Pancreas (tissue), 10 donors: ENCODE measurements at places on chromosomes 12 and 14. TPM values are rescaled to one million over a fixed set of nuclear protein-coding genes. Genes with fewer than 3 reads are reported as not detected.

GRCh38 chr14:85416771-85417170, 113.2 kb upstream of the FLRT2 start:
- no peak overlapping the region for H3K27ac ChIP-seq
- H3K27me3 ChIP-seq = no peaks in the 10 kb centered on the region
- H3K4me1 ChIP-seq = no peaks in the 10 kb centered on the region
- no peak overlapping the region for H3K4me3 ChIP-seq
- no peaks in the 10 kb centered on the region for H3K36me3 ChIP-seq
- no peak for DNase-seq

GRCh38 chr14:89810101-89810500, 144.4 kb downstream of the EFCAB11 start:
- DNase-seq = no peak
- H3K4me3 ChIP-seq = no peak overlapping the region
- no peaks in the 10 kb centered on the region for H3K36me3 ChIP-seq
- H3K27ac ChIP-seq = no peak overlapping the region

DNA sequence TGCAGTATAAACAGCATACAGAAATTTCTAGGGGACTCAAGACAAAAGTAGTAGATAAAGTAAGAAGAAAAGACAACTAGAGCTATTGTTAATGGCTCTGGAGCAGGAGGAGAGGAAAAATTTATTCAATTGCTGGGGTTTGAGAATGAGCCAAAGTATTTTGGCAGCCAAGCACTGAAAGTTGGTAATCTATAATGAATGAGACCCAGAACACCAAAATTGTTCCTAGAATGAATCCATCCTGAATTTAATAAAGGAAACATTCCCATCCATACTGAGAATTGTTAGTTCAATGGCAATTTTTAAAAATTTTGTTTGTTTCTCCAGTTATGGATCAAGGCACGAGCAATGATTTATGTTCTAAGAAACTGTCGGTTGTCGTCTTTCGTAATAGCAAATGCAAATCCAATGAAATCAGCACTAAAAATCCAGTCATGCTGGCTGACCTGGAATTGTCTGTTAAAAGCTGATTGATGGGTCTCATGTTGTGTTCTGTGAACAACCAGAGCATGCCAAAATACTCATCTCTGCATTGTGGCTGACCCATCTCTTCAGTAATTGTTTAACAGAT, 170.9 kb upstream of the LMNTD1 start:
- no peaks in the 10 kb centered on the region for H3K27me3 ChIP-seq
- no peak for DNase-seq
- no peak overlapping the region for H3K27ac ChIP-seq
- no peak overlapping the region for H3K4me3 ChIP-seq
- H3K4me1 ChIP-seq = no peaks in the 10 kb centered on the region
- no peaks in the 10 kb centered on the region for H3K36me3 ChIP-seq

- H3K27me3 ChIP-seq = no peaks in the 10 kb centered on the region
- no peaks in the 10 kb centered on the region for H3K36me3 ChIP-seq
- DNase-seq = no peak
- H3K27ac ChIP-seq = no peak overlapping the region
- no peaks in the 10 kb centered on the region for H3K4me1 ChIP-seq
Measured at GRCh38 chr12:131223791-131224225, 270.1 kb downstream of the ADGRD1 start.

- no peak overlapping the region for H3K4me3 ChIP-seq
- H3K4me1 ChIP-seq = no peaks in the 10 kb centered on the region
- DNase-seq = no peak
- no peaks in the 10 kb centered on the region for H3K27me3 ChIP-seq
- H3K27ac ChIP-seq = no peak overlapping the region
Measured at GRCh38 chr14:73168274-73168673, 32.0 kb downstream of the PSEN1 start.

- H3K27ac ChIP-seq = no peak overlapping the region
- no peaks in the 10 kb centered on the region for H3K27me3 ChIP-seq
- no peaks in the 10 kb centered on the region for H3K4me1 ChIP-seq
- no peaks in the 10 kb centered on the region for H3K36me3 ChIP-seq
- DNase-seq = no peak
- no peak overlapping the region for H3K4me3 ChIP-seq
Measured at GRCh38 chr14:92527721-92528120, 14.1 kb downstream of the RIN3 start.

- no peak overlapping the region for H3K4me3 ChIP-seq
- H3K27ac ChIP-seq = no peak overlapping the region
- no peaks in the 10 kb centered on the region for H3K36me3 ChIP-seq
- DNase-seq = no peak
- H3K27me3 ChIP-seq = no peaks in the 10 kb centered on the region
Measured at GRCh38 chr12:123077298-123078119, 73.4 kb downstream of the PITPNM2 start.

DNA sequence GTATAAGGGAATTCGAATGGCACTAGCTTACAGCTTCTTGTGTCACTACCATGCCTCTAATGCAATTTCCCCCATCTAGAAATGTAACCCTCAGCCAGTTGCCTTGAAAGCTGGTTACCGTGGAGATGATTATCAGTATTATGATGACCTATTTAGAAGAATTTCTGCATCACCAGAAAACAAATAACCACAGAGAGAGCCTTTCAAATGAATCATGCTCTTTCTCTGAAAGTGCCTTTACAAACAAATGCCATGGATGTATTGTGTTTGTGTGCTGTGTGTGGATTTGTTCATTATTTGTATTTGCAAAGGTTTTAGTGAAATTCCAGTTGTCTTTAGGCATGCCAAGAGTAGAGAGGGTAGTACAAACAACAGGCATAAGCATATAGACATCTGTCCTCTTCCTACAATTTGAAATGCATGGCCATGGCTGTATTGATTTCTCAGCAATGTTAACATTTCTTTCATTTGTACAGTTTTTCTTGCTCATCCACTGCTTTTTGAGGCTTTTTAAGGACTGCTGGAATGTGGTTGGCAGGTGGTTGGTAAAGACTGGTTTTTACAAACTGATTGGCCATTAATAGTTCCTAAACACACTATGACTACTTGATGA, 266.5 kb downstream of the PAWR start:
- H3K27me3 ChIP-seq = peaks cover 3% of the 10 kb centered on the region
- H3K4me1 ChIP-seq = peaks cover 5% of the 10 kb centered on the region
- DNase-seq = no peak
- no peak overlapping the region for H3K4me3 ChIP-seq
- H3K27ac ChIP-seq = no peak overlapping the region
- no peaks in the 10 kb centered on the region for H3K36me3 ChIP-seq

DNA sequence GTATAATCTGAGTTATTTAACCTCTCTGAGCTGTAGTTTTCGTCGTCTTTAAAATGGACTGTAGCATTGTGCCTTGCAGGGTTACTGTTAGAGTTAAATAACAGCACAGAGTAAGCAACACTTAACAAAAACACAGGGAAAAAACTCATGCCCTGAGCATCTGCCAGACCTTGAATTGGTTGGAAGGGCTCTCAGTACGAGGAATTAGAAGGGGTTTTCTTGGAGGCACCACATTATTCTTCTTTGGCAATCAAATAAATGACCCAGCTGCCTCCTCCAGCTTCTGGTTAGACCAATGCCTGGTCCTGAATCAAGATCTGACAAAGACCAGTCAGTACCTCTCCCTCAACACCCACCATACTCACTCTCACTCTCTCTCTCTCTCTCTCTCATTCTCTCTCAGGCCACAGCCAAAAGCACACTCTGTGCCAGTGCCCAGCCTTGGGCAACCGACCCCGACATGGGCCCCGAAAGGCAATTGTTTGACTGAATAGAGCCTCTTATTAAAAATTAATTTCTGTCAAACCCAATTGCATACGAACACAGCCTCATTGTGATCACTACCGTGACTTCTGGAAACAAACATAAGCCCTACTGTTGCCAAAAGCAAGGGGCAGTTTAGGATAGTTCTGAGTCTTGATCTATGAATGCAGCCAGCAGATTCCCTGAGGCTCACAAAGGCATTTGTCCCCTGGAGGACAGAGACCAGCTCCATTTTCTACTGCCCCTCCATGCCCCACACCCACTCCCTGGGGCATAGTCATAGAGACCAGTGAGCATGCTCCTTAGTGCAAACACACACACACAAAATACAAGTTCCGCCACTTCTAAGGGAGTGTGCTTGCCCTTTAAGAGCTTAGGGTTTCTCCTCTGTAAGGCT, 23.9 kb downstream of the DUSP6 start:
- no peak for DNase-seq
- H3K27ac ChIP-seq = no peak overlapping the region
- H3K4me3 ChIP-seq = no peak overlapping the region
- peaks cover 6% of the 10 kb centered on the region for H3K4me1 ChIP-seq
- no peaks in the 10 kb centered on the region for H3K27me3 ChIP-seq

GRCh38 chr12:57724003-57724935, 14.3 kb downstream of the AGAP2 start:
- H3K27ac ChIP-seq = no peak overlapping the region
- H3K4me3 ChIP-seq = no peak overlapping the region
- no peaks in the 10 kb centered on the region for H3K4me1 ChIP-seq
- DNase-seq = no peak

The LBHD2 gene
- not detected for total RNA-seq

DNA sequence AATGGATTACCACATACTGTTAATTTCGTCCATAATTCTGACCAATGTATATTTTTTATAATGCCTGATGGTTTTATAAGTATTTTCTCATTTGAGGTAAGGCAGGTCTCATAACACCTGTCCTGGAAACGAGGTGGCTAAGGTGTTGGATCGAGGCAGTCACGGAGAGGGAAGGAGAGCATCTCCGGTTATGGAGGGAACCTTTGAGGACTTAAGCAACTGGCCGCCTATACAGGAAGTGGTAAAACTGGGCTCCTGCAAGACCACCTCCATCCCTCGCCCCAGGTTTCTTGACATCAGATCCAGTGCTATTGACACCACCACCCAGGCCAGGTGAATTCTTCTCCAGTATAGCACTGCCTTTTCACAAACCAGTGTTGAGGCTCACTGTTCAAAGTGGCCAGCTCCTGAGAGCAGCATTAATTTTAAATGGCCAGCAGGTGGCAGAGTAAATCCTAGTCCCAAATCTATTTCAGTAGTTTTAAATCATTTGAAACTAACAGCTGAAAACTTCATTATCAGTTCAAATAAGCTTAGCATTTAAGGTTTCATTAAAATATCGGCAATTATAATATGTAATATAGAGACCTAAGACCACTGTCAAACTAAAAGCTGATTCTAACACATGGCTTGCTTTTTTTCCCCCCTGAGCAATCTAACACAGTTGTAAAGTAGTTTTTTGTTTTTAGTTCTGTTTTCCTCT, 100.8 kb downstream of the PPM1A start:
- H3K4me1 ChIP-seq = no peaks in the 10 kb centered on the region
- no peaks in the 10 kb centered on the region for H3K36me3 ChIP-seq
- H3K27ac ChIP-seq = no peak overlapping the region
- H3K4me3 ChIP-seq = no peak overlapping the region
- no peak for DNase-seq
- H3K27me3 ChIP-seq = no peaks in the 10 kb centered on the region

- H3K4me1 ChIP-seq = no peaks in the 10 kb centered on the region
- H3K4me3 ChIP-seq = no peak overlapping the region
- H3K27ac ChIP-seq = no peak overlapping the region
Measured at GRCh38 chr12:124087266-124088051, 114.4 kb downstream of the ZNF664 start.

DNA sequence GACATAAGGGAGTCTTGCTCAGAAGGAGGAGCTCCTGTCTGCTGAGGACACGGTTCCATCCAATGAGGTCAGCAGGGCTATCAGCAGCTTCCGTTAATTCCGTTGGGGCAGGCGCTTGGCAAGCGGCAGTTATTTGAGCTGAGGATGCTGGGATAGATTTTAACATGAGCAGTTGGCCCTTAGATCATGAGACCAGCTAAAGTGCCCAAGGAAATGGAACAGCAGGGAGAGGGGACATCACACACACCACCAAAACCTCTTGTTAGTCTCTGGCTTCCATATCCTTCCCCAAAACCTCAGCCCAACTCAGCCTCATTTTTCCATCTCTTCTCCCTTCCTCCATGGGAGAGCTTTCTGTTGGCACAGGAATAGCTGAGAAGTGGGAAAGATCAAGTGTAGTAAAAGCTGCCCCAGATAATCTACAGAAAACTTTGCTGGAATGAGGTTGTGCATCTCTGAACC, 138.7 kb upstream of the PZP start:
- no peak for DNase-seq
- H3K27ac ChIP-seq = no peak overlapping the region
- H3K4me3 ChIP-seq = no peak overlapping the region
- H3K27me3 ChIP-seq = no peaks in the 10 kb centered on the region

- no peaks in the 10 kb centered on the region for H3K27me3 ChIP-seq
- no peak overlapping the region for H3K27ac ChIP-seq
- no peaks in the 10 kb centered on the region for H3K4me1 ChIP-seq
- no peak for DNase-seq
- no peak overlapping the region for H3K4me3 ChIP-seq
Measured at GRCh38 chr14:77849711-77850110, 49.8 kb downstream of the ADCK1 start.

DNA sequence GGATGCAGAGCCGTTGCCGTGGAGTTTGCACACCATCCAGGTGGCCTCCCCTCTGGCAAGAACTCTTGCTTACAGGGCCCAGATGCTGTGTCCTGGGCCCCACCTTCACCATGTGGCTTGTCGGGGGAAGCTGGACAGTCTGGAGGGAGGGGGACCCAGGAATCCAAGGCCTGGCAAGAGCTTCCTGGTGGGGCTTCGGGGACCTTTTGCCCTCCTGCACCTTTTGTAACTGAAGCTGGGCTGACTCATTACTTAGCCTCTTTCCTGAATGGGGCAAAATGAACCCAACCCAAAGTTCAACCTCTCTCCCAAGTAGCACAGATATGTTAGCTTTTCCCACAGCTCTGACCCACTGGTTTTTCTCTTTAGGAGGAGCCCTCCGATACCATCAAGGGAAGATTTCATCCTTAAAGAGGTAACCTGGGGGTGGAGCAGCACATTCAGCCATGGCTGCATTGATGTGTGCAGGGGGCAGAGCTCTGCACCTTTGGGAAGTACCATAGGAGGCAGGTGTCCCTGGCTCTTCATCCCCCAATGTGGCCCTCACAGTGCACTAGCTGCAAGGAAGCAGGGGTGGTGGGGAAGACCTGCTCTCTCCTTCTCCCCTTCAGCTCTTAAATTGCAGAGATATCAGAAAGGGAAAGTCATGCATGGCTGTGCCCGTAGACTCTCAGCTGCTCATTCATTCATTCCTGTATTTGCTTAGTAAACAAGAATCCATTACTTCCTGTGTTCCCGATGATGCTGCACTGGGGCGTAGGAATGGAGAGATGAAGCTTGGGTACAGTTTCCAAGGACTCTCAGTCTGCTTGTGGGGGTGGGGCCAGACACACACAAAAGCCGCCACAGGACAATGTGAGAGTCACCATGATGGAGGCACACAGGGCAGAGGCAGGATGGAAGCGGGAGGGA, 13.0 kb downstream of the MVK start:
- H3K36me3 ChIP-seq = no peaks in the 10 kb centered on the region
- H3K27ac ChIP-seq = no peak overlapping the region
- H3K4me3 ChIP-seq = no peak overlapping the region
- no peaks in the 10 kb centered on the region for H3K4me1 ChIP-seq

The SMCO3 gene
- total RNA-seq = 0.12 TPM

The EIF2S3B gene
- 2.4 TPM for total RNA-seq

GRCh38 chr12:68450947-68451260, 118.7 kb upstream of the MDM1 start:
- H3K36me3 ChIP-seq = no peaks in the 10 kb centered on the region
- H3K27ac ChIP-seq = no peak overlapping the region
- no peaks in the 10 kb centered on the region for H3K4me1 ChIP-seq
- H3K27me3 ChIP-seq = no peaks in the 10 kb centered on the region
- no peak for DNase-seq
